ENCODE measurements at places on chromosomes 1 and 21.

DNA sequence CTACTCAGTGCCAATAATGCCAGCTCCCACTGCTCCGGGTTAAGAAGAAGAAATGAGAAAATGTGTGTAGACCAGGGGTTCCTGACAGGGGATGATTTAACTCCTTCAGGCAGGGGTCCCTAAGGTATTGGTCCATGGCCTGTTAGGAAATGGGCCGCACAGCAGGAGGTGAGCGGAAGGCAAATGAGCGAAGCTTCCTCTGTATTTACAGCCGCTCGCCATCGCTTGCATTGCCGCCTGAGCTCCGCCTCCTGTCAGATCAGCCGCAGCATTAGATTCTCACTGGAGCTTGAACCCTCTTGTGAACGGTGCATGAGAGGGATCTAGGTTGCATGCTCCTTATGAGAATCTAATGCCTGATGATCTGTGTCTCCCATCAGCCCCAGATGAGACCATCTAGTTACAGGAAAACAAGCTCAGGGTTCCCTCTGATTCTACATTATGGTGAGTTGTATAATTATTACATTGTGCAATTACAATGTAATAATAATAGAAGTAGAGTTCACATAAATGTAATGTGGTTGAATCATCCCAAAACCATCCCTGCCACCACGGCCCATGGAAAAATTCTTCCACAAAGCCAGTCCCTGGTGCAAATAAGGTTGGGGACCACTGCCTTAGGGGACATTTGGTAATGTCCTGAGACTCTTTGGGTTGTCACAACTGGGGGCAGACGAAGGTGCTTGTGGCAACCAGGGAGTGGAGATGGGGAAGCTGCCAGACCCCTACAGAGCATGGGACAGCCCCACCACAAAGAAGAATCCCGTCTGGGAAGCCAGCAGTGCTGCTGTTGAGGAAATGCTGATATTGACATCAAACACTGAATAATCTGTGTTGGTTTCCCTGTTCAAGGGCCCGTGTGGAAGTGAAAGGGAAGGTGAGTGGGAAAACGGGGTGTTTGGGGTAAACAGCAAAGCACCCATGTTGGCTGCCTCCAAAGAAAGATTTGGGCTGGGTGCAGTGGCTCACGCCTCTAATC lies 60.8 kb downstream of the DHRS3 start:
- DNase-seq: no peak

DNA sequence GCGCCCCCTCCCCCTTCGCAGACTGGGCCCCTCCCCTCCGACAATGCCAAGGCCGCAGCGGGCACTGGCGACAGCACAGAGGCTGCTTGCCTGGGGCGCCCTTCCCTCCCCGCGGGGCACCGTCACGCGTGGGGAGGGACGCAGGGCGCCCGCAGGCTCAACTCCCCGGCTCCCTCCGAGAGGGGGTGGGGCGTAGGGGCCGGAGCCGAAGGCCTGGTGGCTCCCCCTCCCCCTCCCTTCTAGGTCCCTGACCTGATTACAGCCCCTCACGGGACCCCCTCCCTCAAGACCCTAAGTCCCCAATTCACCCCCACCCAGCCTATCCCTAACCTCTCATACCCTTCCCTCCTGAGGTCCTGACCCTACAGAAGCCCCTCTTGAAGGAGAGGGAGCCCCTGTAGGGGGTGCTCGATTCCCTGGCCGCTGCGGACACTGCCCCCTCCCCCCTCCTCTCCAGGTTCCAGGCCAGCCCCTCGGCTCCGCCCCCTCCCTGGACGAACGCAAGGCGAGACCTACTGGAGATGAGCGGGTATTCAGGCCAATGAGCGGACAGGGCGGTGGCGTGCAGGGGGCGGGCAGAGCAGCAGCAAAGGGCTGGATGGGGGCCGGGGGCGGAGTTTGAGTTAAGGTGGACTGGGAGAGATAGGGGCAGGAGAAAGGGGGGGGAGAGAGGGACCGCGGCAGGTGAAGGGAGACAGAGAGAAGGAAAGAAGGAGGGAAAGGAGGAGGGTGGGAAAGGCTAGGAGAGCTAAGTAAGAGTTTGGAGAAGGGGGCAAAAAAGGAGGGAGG lies 733 bp upstream of the ZBTB7B start:
- peak; percentile 100 for DNase-seq

DNA sequence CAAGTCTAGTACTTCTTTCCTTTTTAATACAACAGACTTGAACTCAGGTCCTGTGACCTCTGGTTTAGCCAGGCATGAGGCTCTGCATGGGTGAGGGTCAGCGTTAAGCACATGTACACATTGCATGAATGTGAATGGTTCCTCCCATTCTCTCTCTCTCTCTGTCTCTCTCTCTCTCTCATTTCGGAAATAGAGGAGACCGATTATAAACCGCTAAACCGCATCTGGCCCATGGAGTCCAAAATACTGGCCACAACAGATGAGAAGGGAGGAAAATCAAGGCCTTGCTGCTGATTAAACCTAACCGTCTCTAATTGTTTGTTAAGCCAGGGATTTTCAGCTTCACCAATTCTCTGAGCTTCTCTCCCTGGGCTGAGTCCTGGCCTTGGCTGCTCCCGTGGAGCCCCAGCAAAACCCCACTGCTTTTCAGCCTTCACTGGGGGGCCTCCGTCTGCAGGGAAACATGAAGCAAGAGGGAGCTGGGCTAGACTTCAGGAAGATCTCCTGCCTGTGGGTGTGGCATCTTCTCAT lies 6.6 kb downstream of the RSPO1 start:
- DNase-seq: no peak

- DNase-seq: no peak
Observed at GRCh38 chr1:29331729-29332128, 95.4 kb downstream of the PTPRU start.

GRCh38 chr1:60470246-60470645 lies 396.7 kb upstream of the C1orf87 start:
- DNase-seq: no peak

- no peak for DNase-seq
Observed at GRCh38 chr1:164725401-164725800, 166.4 kb downstream of the PBX1 start.

- DNase-seq: no peak
Observed at GRCh38 chr1:15707239-15707925, 23.3 kb downstream of the PLEKHM2 start.

DNA sequence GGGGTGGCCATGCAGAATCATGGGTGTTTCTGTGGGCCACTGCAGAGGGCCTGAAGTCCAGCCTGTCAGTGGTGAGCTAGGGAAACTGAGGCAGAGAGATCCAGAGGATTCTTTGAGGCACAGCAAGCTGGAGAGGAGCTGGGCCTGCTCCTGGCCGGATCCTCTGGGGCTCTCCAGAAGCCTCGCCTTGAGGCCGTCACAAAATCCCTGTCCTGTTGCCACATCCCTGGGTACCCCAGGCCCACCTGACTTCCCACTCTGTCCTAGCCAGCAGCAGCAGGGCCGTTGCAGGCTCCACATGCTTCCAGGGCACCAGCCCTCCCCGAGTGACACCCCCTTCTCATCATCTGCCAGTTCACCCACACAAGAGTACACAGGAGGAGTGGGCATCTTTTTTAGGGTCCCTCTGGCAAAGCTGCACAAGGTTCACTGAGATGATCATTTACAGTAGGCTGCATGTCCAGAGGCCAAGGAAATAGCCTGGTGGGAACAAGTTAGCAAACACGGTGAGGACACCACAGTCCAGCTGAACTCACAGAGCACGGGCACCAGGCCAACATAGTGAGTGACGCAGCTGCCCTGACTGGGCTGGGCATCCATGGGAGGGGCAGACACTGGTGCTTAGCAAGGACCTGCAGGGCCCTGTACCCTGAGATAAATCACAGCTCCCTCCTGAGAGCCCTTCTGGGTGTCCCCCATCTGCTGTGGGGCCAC lies 25.1 kb upstream of the TSPEAR start:
- DNase-seq: no peak

DNA sequence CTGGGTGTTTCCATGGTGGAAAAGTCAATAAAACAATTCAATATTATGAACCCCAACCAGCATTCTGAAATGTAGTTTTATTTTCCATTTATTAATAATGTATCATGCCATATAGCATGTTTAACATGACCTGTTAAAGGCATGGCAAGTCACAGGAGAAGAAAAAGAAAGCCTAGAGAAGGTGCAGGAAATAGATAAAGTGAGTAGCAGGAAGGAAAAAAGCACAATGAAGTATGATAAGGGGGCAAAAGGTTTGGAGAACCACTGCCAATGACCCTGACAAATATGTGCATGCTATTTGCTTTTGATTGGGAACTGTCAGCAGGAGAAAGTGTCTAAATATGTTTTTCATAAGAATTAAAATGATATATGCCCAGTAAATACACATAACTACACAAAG lies 85.6 kb downstream of the HMCN1 start:
- no peak for DNase-seq

- no peak for DNase-seq
Observed at GRCh38 chr1:82515650-82516049, 714.9 kb downstream of the ADGRL2 start.

DNA sequence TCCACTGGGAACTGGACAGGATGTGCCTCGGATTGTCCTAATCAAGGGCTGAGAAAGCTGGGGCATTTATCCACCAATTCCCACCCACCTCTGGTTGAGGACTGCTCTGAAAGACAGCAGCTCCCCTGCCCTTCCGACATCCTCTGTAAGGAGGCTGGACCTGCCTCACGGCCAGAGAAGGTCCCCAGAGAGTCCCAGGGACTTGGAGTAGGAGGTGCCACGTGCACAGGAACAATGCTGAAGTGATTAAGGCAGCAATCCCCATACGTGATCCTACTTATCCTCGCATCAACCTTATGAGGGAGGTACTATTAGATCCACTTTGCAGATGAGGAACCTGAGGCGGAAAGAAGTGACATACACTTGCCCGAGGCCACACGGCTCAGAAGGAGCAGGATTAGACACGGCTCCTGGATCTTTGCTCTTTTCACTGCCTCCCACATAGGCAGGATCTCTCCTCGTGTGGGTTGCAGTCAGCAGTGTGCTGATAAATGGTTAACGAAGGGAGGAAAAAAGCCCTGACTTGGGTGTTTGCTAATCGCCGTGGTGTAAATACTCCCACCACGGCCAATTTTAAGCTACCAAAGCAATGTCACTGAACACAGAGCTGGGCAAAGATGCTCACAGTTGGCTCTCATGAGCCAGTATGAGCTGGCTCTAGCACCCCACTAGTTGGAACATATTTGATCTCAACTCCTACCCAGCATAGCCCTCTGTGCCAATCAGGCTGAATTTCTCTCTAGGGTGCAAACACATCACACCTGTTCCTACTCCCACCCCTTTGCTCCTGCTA lies 18.6 kb upstream of the LDLRAP1 start:
- no peak for DNase-seq

- no peak for DNase-seq
Observed at GRCh38 chr1:169261884-169262283, 105.7 kb downstream of the NME7 start.

GRCh38 chr21:27365394-27365793 lies 398.5 kb upstream of the ADAMTS5 start:
- no peak for DNase-seq

All from HL-60 (cell line).